ENCODE measurements at places on chromosomes 4 and X. TPM values are rescaled to one million over a fixed set of nuclear protein-coding genes. Genes with fewer than 3 reads are reported as not detected.
A peak's percentile ranks its signal among the peaks of the same experiment; 100 is the strongest.

DNA sequence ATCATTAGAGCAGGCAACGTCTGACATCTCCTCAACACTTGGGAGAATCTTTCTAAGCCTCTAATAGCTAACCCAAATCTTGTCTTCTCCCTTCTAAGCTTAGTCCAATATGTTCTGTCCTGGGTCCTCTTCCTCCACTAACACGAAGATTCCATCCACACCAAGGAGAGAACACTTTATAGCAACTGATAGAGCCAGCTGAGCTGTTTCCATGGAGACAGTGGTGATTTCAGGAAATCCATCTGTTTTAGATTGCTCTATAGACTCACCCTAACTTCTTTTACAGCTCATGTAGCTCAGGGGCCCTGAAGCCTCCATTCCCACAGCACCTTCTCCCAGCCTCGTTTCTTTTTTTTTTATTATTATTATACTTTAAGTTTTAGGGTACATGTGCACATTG, 37.4 kb downstream of the SCD5 start:
- no peak for DNase-seq
- H3K36me3 ChIP-seq, result no peaks in the 10 kb centered on the region
- H3K27me3 ChIP-seq, result no peaks in the 10 kb centered on the region
- no peak overlapping the region for H3K4me3 ChIP-seq
- no peak overlapping the region for H3K27ac ChIP-seq
- H3K4me1 ChIP-seq, result no peaks in the 10 kb centered on the region

Gene MTMR8
- not detected for total RNA-seq

Gene GAGE13
- not detected for total RNA-seq

GRCh38 chr4:71938776-71939175, 93.0 kb upstream of the NPFFR2 start:
- no peak overlapping the region for H3K4me3 ChIP-seq
- no peak overlapping the region for H3K27ac ChIP-seq
- DNase-seq, result no peak
- no peaks in the 10 kb centered on the region for H3K36me3 ChIP-seq

DNA sequence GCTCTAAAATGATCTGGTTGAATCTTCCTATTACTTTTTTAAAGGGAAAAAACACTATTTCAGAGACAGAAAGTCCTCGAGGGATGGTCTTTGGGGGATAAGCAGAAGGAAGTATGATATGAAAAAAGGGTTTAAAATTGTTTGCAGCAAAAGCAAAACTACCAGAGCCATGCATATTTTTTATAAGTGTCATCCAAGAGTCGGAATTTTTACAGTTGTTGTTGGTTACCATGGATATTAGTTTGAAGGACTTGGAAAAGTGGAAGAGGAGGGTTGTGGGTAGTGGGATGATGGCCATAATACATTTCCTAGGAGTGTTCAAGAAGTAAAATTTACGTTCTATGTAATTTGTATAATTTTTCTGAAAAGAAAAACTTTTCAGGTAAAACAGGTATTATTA, 134.4 kb downstream of the PCDH7 start:
- no peak overlapping the region for H3K4me3 ChIP-seq
- H3K36me3 ChIP-seq, result no peaks in the 10 kb centered on the region
- peaks cover 10% of the 10 kb centered on the region for H3K4me1 ChIP-seq

DNA sequence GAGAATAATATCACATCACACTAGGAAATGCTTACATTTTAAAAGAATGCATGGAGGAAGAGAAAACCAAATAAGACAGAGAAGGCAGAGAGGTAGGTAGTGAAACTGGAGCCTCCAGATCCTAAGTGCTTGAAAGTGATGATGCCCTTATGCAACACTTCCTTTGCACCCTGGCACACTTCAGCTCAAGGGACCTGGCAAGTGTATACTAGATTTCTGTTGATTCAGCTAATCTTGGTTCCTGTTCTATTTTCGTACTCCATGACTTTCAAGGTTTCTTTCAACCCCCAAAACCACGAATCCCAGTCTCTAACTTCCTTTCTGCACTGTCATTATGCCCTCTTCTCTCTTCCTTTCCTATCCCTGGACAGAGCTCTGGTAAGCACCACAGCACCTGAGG, 36.9 kb upstream of the SH3KBP1 start:
- no peaks in the 10 kb centered on the region for H3K4me1 ChIP-seq
- no peak for DNase-seq

Gene SYNPO2
- total RNA-seq, result 224 TPM

Gene GAGE12F
- total RNA-seq, result not detected

DNA sequence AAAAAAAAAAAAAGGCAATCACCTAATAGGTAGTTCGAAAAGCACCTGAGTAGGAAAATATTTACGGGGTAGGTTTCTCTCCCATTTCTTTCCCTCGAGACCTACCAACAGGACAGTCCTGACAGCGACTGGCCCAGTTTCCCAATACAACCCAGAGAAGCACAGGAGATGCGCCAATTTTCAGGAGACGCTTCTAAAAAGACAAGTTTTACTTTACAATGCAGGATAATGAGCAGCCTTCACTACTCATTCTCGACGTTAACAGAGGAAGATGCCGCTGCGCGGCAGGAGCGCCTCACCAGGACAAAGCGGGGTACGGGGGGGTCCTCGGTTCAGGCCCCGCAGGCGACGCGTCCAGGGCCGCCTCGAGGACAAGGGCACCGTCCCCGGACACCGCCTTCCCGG, 708 bp downstream of the BCLAF3 start:
- no peaks in the 10 kb centered on the region for H3K4me1 ChIP-seq
- no peak for DNase-seq
- H3K36me3 ChIP-seq, result no peaks in the 10 kb centered on the region
- no peaks in the 10 kb centered on the region for H3K27me3 ChIP-seq

GRCh38 chr4:165133150-165133549, 20.5 kb upstream of the TMEM192 start:
- H3K27ac ChIP-seq, result no peak overlapping the region
- H3K27me3 ChIP-seq, result no peaks in the 10 kb centered on the region
- no peaks in the 10 kb centered on the region for H3K4me1 ChIP-seq
- no peak overlapping the region for H3K4me3 ChIP-seq
- no peaks in the 10 kb centered on the region for H3K36me3 ChIP-seq
- no peak for DNase-seq

DNA sequence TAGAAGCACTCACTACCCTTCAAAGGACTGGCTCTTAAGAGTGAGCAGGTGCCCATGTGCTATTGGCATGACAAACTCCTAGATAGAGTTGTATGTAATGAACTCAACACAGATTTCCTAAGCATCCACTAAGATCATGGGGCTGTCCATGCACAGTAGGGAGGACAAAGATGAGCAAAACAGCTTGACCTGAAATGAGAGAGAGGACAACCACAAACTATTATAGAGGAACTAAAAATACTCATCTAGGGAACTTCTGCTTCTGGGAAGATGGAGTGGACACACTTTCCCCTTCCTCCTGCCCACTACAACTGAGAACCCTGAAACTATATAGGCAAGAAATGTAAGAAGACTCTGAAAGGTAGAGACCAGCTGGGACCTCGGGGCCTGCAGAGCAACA, 20.8 kb upstream of the TMEM128 start:
- no peak overlapping the region for H3K4me3 ChIP-seq
- H3K36me3 ChIP-seq, result peaks cover 70% of the 10 kb centered on the region
- H3K27ac ChIP-seq, result no peak overlapping the region
- H3K27me3 ChIP-seq, result no peaks in the 10 kb centered on the region
- no peaks in the 10 kb centered on the region for H3K4me1 ChIP-seq

Gene UBE2D3
- total RNA-seq, result 381 TPM

Gene ZGRF1
- total RNA-seq, result 1.5 TPM

GRCh38 chrX:20517565-20517964, 250.9 kb upstream of the RPS6KA3 start:
- peaks cover 5% of the 10 kb centered on the region for H3K27me3 ChIP-seq
- H3K4me3 ChIP-seq, result no peak overlapping the region

DNA sequence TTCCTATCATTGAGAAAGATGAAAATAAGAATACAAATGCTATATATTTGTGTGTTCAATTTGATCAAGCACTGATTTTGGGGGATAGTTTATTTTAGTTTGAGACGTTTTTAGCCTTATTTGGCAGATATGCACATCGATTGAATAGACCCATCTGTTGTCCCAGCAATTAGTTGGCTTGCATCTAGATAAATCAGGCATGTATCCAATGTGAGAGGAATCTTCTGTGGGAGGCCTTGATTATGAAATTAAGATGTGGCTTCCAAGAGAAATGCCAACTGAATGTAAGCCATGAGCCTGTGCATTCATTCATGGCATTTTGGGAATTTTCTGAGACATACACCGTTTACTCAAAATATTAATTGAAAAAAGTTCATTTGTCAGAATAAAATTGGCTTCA, 623.1 kb downstream of the TECRL start:
- no peaks in the 10 kb centered on the region for H3K36me3 ChIP-seq
- no peaks in the 10 kb centered on the region for H3K27me3 ChIP-seq
- no peaks in the 10 kb centered on the region for H3K4me1 ChIP-seq
- DNase-seq, result no peak

- H3K4me3 ChIP-seq, result no peak overlapping the region
- H3K27ac ChIP-seq, result no peak overlapping the region
- no peaks in the 10 kb centered on the region for H3K36me3 ChIP-seq
- H3K27me3 ChIP-seq, result no peaks in the 10 kb centered on the region
These were observed 166.7 kb upstream of the RPS6KA3 start for GRCh38 chrX:20433388-20433775.

DNA sequence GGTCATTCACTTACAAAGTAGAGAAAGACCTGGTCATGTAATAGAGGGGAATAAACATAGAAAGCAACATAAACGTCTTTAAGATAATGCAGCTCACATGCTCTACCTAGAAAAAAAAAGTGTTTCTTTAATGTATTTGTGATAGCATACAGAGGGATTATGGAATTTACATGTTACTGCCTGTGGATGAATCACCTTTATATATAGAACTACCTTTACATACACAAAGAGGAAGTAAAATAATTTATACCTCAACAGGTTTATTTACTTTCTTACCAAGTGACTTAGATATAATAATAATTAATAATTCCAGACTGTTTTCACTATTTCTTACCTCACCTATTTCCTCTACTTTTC, 81.5 kb downstream of the PPP3CA start:
- peaks cover 4% of the 10 kb centered on the region for H3K4me1 ChIP-seq
- H3K27me3 ChIP-seq, result no peaks in the 10 kb centered on the region
- no peak overlapping the region for H3K27ac ChIP-seq
- H3K36me3 ChIP-seq, result no peaks in the 10 kb centered on the region
- DNase-seq, result no peak

DNA sequence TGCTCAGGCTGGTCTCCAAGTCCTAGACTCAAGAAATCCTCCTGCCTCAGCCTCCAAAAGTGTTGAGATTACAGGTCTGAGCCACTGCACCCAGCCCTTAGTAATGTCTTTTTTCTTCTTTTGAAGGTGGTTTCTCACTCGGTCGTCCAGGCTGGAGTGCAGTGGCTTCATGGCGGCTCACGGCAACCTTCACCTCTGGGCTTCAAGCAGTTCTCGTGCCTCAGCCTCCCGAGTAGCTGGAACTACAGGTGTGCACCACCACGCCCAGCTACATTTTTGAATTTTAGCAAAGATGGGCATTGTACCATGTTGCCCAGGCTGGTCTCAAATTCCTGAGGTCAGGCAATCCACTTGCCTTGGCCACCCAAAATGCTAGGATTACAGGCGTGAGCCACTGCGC, 32.3 kb upstream of the ASMTL start:
- H3K4me3 ChIP-seq, result no peak overlapping the region
- peak overlapping the region; percentile 13 for H3K27ac ChIP-seq
- no peak for DNase-seq
- H3K27me3 ChIP-seq, result no peaks in the 10 kb centered on the region

DNA sequence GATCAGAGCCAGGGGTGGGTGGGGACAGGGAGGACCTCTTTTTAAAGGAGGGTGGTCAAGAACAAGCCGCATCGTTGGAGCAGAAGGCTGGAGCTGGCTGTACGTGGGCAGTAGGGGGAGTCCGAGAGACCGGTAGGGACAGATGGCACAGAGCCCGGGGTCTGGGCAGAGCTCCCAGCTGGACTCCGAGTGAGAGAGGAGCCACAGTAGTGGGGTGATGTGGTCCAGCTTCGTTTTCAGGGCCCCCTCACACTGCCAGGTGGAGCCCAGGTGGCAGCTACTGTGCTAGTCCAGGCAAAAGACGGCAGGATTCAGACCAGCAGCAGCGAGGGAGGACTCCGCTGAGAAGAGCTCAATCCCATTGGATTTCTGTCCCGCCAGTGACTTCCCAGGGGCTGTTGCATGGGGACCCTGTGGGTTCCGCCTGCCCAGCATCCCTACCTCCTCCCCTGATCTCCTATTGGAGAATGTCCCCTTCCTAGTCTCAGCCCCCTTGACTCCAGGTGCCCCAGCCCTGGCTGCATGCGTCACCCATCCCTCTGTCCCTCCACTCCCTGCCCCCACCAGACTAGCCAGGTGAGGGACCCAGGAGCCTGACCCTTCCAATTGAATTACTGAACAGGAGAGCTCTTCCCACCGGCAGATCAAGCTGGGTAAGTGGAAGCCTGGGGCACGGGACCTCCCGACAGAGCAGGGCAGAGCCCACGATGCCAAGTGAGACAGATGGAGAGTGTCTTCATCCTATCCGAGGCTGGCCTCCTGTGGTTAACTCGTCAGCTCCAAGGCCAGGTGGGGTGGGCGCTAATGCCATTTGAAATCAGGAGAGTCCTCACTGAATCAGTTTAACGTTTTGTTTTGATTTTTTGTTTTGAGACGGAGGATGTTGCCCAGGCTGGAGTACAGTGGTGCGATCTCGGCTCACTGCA, 2.9 kb downstream of the ARHGAP4 start:
- no peak overlapping the region for H3K27ac ChIP-seq
- H3K4me1 ChIP-seq, result peaks cover 58% of the 10 kb centered on the region
- H3K4me3 ChIP-seq, result no peak overlapping the region
- no peaks in the 10 kb centered on the region for H3K27me3 ChIP-seq

Gene COL4A5
- 7.2 TPM for total RNA-seq

Gene GABRG1
- total RNA-seq, result not detected

GRCh38 chrX:128884430-128884829, 638.9 kb downstream of the SMARCA1 start:
- no peak overlapping the region for H3K27ac ChIP-seq
- no peaks in the 10 kb centered on the region for H3K27me3 ChIP-seq
- H3K4me1 ChIP-seq, result no peaks in the 10 kb centered on the region
- DNase-seq, result no peak

DNA sequence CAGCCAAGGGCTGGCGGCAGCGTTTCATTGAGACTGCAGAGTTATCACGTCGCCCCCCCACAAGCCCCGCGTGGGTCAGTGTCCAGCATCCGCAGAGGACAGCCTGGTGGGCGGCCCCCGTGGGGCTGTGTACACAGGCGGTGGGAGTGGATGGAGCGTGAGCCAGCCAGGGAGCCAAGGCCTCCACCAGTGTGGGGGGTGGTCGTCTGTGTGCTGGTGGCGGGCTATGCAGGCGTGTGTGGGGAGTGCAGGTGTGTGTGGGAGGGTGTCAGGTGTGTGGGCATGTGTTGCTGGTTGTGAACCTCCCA, 56.5 kb upstream of the NKX1-1 start:
- no peaks in the 10 kb centered on the region for H3K4me1 ChIP-seq
- DNase-seq, result no peak
- H3K27ac ChIP-seq, result no peak overlapping the region
- no peak overlapping the region for H3K4me3 ChIP-seq

Gene DCAF4L1
- 0.37 TPM for total RNA-seq

GRCh38 chr4:173091362-173091761, 77.2 kb upstream of the GALNT7 start:
- no peaks in the 10 kb centered on the region for H3K4me1 ChIP-seq
- DNase-seq, result no peak
- no peaks in the 10 kb centered on the region for H3K36me3 ChIP-seq
- no peak overlapping the region for H3K4me3 ChIP-seq
- no peaks in the 10 kb centered on the region for H3K27me3 ChIP-seq

- no peaks in the 10 kb centered on the region for H3K36me3 ChIP-seq
- H3K27ac ChIP-seq, result no peak overlapping the region
- no peaks in the 10 kb centered on the region for H3K4me1 ChIP-seq
- no peak for DNase-seq
- no peak overlapping the region for H3K4me3 ChIP-seq
These were observed 15.1 kb upstream of the FGFR3 start for GRCh38 chr4:1777822-1778641.

Gene BMPR1B
- total RNA-seq, result 4.1 TPM
